ENCODE measurements at places on chromosomes 5 and 9.
A peak's percentile ranks its signal among the peaks of the same experiment; 100 is the strongest.

DNA sequence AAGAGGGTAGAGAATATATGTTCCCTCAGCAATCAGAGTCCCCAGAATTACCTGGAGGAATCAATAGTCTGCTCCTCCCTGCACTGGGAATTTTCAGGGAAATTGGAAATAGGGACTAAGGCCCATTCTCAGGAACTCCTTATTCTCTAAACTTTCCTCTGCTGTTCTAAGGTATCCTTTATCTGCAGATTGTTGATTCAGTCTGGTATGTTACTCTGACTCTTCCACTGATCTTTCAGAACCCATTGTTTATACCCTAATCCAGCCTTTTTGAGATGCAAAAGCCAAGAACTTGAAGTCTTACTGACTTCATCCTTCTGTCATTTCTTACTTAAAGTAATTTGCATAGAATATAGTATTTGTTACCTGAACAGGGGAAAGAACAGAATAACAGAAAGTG, 143.5 kb upstream of the PPP1R2B start:
- no peak overlapping the region for H3K4me3 ChIP-seq
- no peaks in the 10 kb centered on the region for H3K36me3 ChIP-seq
- H3K27me3 ChIP-seq: peaks cover 14% of the 10 kb centered on the region
- H3K27ac ChIP-seq: no peak overlapping the region
- no peak for DNase-seq

- DNase-seq: no peak
- no peak overlapping the region for H3K4me3 ChIP-seq
- H3K36me3 ChIP-seq: no peaks in the 10 kb centered on the region
- no peaks in the 10 kb centered on the region for H3K27me3 ChIP-seq
- no peaks in the 10 kb centered on the region for H3K4me1 ChIP-seq
- no peak overlapping the region for H3K27ac ChIP-seq
Observed at GRCh38 chr5:85170183-85170582, 785.5 kb upstream of the EDIL3 start.

DNA sequence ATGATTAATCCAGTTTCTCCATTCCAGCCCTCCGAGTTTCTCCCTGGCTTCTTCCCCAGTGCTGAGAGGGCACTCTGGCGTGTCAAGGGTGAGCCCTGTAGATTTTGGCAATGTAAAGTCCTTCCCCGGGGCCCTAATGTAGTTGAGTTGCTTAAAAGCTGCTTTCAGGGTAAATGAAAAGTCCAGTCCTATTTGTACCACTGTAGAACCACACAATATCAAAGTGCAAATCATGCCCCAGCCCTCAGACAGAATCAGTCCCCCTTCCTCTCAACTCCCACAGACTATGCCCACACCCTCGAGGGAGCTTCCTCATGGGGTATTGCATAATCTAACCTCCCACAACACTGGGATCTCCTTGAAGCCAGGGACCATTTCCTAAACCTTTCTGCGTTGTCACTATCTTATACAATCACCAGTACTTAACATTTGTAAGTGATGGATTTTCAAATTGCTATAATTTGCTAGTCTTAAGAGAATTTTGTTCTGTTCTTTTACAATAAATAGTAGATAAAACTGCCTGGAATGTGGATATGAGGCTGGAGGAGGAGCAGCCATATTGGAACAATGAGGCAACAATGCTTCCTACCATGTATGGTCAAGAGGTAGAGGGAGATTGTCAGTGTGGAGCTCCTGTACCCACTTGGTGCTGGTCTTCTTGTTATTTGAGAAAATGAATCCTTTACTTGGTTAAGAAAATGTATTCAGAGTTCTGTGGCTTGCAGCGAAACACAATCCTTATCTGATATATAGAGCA, 34.4 kb downstream of the ZNF366 start:
- H3K36me3 ChIP-seq: no peaks in the 10 kb centered on the region
- DNase-seq: no peak
- H3K27ac ChIP-seq: no peak overlapping the region
- H3K4me1 ChIP-seq: no peaks in the 10 kb centered on the region

- no peak overlapping the region for H3K4me3 ChIP-seq
- DNase-seq: no peak
- H3K27ac ChIP-seq: no peak overlapping the region
- no peaks in the 10 kb centered on the region for H3K27me3 ChIP-seq
Observed at GRCh38 chr5:16837305-16837704, 98.8 kb downstream of the MYO10 start.

DNA sequence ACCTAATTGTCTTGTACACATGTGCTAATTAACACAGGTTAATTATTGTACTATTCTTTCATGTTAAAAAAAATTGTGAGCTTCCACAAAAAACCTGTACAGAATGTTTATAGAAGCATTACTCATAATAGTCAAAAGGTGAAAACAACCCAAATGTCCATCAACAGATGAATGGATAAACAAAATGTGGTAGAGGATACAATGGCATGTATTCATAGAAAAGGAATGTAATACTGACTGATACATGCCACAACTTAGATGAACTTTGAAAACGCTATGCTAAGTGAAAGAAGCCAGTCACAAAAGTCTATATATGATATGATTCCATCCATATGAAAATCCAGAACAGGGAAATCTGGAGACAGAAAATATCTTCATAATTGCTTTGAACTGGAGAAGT, 25.6 kb downstream of the RRAGA start:
- H3K27me3 ChIP-seq: no peaks in the 10 kb centered on the region
- no peak overlapping the region for H3K4me3 ChIP-seq
- H3K4me1 ChIP-seq: no peaks in the 10 kb centered on the region

DNA sequence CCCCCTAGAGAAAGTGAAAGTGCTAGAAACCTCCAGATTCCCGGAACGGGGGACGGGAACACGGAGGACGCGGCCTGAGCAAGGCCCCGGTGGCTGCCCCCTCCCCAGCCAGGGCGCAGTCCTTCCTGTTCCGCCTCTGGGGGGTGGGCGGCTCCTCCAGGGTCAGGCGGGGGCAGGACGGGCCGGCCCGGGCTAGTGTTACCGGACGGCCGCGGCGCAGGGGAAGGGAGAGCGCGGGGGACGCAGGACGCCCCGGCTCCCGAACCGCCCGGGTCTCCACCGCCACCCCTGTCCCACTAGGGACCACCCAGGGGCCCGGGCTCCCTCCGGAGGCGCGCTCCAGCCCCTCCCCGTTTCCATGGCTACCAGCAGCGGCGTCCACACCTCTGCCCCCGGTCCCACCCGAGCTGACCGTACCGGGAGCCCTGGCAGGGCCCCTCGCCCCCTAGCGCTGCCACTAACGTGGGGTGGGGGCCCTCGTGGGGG, 579 bp downstream of the SLC12A7 start:
- H3K27ac ChIP-seq: peak overlapping the region; percentile 53
- H3K27me3 ChIP-seq: no peaks in the 10 kb centered on the region
- peak overlapping the region; percentile 84 for H3K4me3 ChIP-seq

DNA sequence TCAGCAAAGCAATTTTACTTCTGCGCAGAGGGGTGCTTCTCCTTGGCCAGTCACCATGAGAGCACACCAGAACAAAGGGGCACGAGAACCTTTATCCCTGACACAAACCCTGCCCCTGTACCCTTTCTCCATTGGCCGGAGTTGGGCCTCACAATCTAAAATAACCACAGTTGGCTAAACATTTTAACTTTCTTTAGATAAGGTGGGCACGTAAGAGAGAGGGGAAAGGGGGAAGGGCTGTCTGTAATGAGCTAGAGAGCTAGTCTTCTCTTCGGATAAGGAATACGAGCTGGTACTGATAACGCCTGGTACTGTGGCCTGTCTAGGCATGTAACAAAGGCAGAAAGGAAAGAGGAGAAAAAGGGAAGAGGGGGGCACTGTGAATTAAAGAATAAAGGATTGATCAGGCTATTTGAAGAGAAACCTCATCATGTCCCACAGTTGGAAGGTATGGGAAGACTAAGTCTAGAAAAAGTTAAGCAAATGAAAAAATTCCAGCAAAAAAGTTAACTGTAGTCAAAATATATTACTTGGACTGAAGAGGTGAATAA, 1.8 kb upstream of the IARS1 start:
- peak; percentile 51 for DNase-seq
- H3K27ac ChIP-seq: no peak overlapping the region
- H3K36me3 ChIP-seq: peaks cover 31% of the 10 kb centered on the region
- no peaks in the 10 kb centered on the region for H3K27me3 ChIP-seq
- peak overlapping the region; percentile 91 for H3K4me3 ChIP-seq

- H3K27ac ChIP-seq: no peak overlapping the region
- H3K4me1 ChIP-seq: no peaks in the 10 kb centered on the region
- DNase-seq: no peak
- H3K27me3 ChIP-seq: peaks cover 16% of the 10 kb centered on the region
- no peak overlapping the region for H3K4me3 ChIP-seq
- no peaks in the 10 kb centered on the region for H3K36me3 ChIP-seq
Observed at GRCh38 chr9:38117651-38118050, 48.6 kb upstream of the SHB start.

DNA sequence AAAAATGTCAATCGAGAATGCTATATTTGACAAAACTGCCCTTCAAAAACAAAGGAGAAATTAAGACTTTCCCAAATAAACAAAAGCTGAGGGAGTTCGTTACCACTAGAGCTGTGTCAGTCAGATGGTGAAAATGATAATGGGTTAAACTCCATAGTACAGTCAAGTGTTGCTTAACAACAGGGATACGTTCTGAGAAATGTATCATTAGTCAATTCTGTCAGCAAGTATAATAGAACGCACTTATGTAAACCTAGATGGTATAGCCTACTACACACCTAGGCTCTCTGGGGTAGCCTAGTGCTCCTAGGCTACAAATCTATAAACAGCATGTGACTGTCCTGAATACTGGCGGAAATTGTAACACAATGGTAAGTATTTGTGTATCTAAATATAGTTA, 138.7 kb downstream of the DRD1 start:
- no peaks in the 10 kb centered on the region for H3K27me3 ChIP-seq
- no peak for DNase-seq
- no peaks in the 10 kb centered on the region for H3K36me3 ChIP-seq
- no peak overlapping the region for H3K4me3 ChIP-seq

- no peaks in the 10 kb centered on the region for H3K27me3 ChIP-seq
- DNase-seq: no peak
- no peaks in the 10 kb centered on the region for H3K36me3 ChIP-seq
- no peak overlapping the region for H3K4me3 ChIP-seq
- no peak overlapping the region for H3K27ac ChIP-seq
Observed at GRCh38 chr9:134688661-134689320, 47.2 kb downstream of the COL5A1 start.

GRCh38 chr9:17810728-17811571, 232.1 kb downstream of the SH3GL2 start:
- H3K4me3 ChIP-seq: no peak overlapping the region
- H3K27me3 ChIP-seq: peaks cover 9% of the 10 kb centered on the region
- peaks cover 4% of the 10 kb centered on the region for H3K4me1 ChIP-seq
- H3K27ac ChIP-seq: no peak overlapping the region
- peak; percentile 75 for DNase-seq
- H3K36me3 ChIP-seq: no peaks in the 10 kb centered on the region

GRCh38 chr9:74953235-74953751, 581 bp upstream of the C9orf40 start:
- H3K27me3 ChIP-seq: no peaks in the 10 kb centered on the region
- H3K4me1 ChIP-seq: no peaks in the 10 kb centered on the region
- peak overlapping the region; percentile 82 for H3K4me3 ChIP-seq
- no peak overlapping the region for H3K27ac ChIP-seq
- DNase-seq: no peak

DNA sequence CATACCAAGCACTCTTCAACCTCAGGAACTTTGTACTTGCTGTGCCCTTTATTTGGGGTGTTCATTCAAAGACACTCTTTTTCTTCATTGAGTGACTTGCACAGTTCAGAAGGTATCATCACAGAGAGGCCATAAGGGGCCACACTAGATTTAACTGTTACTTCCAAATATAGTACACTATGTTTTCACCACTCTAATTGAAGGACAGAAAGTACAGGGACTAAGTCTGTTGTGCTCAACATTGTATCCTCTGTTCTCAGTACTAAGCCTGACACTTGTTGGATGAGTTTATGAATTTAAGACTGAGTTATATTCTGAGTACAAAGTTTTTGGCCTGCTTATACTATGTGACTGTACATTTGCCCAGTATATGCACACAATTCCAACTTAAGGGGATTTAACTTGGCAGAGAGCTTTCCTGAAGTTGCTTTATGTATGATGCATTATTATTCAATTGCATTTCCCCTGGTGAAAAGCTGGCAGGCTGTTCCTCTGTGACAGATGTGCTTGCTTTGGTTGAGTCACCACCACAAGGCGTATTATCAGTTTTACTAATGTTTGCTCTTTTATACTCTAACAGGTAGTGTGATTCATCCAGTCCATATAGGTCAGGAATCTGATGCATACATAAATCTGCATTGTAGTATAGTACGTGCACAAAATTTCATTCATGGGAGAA, 714.8 kb downstream of the TLR4 start:
- DNase-seq: no peak
- H3K36me3 ChIP-seq: no peaks in the 10 kb centered on the region
- H3K27ac ChIP-seq: no peak overlapping the region
- no peaks in the 10 kb centered on the region for H3K4me1 ChIP-seq
- H3K27me3 ChIP-seq: no peaks in the 10 kb centered on the region
- H3K4me3 ChIP-seq: no peak overlapping the region

DNA sequence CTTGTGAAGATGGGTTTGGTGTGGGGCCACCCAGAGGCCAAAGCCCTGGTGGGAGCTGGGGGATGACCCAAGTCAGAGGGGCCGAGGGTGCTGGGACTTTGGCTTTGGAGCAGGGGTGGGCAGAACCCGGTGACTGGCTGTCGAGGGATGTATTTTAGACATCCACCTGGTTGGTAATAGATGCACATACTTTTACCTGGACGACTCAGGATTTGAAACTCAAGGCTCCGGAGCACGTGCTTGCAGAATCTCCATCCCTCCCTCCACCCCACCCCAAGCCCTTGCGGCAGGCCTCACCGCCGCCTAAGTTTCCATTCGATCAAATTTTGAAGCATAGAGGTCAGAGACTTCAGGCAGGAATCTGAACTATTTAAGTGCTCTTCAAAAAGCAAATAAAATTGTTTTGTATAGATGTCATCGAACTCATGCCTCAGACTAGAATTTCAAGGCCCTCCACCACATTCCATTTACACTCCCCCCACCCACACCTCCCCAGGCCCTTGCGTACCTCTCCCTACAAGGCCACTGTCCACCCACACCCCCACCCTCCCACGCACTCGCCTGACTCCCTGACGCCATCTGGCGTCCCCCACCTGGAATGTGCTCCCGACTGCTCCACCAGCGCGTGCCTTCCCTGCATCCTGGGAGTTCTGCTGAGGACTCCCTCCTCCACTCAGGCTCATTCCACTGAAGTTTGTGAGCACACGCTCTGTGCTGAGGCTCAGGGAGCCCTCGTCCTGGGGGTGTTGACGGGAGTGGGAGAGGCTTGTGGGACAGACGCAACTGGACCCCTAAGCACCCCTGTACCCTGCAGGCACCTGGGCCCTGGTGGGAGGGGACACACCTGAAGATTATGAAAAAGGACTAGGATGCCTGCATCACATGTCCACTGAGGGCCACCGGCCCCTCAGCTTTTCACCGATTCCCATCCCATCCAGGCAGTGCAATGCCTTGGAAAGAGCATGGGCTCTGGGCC, 56.4 kb upstream of the RPL26L1 start:
- no peak overlapping the region for H3K4me3 ChIP-seq
- no peaks in the 10 kb centered on the region for H3K27me3 ChIP-seq
- DNase-seq: peak; percentile 81
- peak overlapping the region; percentile 17 for H3K27ac ChIP-seq
- peaks cover 10% of the 10 kb centered on the region for H3K4me1 ChIP-seq
